LHCN-M2 (cell line): ENCODE measurements at places on chromosomes 11 and 22.

GRCh38 chr11:72738199-72739141 lies 13.7 kb downstream of the ARAP1 start:
- DNase-seq = peak; percentile 37

- no peak for DNase-seq
Measured at GRCh38 chr11:7675631-7676030, 2.3 kb upstream of the CYB5R2 start.

GRCh38 chr11:5366856-5367255 lies 15.5 kb downstream of the OR51B6 start:
- DNase-seq = peak; percentile 7

DNA sequence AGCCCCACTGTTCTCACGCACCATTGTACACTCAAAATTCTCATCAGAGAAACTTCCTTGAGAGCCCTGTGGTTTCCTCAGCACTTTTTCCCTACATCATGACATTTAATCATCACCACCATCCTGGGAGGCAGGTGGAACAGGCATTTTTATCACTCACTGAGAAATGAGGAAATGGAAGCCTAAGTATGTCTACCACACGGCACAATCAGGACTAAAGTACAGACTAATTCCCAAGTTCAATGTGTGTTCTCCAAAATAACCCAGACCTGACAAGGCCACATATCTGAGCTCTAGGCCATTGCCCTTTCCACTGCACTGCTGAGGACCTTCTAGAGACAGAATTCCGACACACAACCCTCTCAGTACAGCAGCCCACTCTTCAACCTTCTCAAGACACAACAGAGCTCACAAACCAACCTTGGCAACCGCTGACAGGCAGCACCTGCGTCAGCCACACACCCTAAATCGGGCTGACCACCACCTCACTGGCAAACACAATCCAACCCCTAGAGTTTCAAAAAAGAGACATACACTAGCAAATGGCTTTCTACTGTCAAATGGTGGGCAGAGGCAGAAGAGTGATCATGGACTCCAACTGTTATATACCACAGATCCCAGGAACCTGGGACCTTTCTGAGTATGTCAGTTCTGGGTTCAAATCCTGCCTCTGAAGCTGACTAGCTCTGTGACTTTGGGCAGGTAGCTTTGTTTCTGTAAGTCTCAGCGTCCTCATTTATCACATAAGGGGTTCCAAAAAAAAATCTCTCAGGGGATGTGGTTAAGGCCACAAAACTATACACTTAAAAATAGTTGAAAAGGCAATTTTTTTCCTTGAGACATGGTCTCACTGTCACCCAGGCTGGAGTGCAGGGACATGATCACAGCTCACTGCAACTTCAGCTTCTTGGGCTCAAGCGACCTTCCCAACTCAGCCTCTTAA lies 16.3 kb downstream of the SMCO4 start:
- no peak for DNase-seq
